ENCODE measurements at places on chromosomes 5 and 9.

DNA sequence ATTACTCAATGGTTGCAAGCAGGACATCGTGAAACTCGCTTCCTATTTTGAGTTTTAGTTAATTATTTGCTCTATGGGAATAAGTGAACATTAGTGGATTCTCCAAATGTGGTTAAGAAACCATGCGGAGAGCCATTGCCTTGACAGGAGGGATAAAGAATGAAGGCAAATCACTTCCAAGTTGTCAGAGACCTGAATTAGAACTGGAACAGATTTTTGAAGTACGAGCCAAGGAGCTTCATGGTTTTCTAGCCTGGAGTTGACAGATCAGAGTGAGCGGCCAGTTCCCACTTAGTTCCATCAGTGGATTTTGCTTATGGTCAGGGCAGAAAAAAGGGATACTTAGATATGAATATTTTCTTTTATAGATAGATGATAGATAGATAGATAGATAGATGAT, 171.4 kb upstream of the CDH10 start:
- DNase-seq, result no peak

DNA sequence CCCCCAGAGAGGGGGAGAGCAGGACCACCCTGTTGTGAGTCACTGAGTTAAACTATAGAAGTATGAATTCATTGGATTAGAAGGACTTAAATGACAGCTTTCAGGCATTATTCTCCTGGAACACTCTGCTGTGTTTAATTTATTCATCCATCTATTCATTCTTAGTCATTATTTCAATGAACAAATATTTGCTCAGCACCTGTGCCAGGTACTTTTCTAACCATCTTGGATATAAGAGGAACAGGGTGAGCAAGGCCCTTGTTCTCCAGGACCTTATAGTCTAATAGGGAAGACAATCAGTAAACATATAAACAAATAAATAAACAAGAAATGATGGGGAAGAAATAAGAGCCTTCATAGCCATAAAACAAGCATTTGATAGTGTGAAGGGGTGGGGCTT, 483.9 kb upstream of the BRINP1 start:
- peak; percentile 25 for DNase-seq

GRCh38 chr9:130912932-130913598, 16.5 kb upstream of the QRFP start:
- DNase-seq, result no peak

GRCh38 chr5:32055891-32056866, 117.9 kb downstream of the GOLPH3 start:
- DNase-seq, result no peak
